ENCODE measurements at places on chromosomes 2 and 18. TPM values are rescaled to one million over a fixed set of nuclear protein-coding genes. Genes with fewer than 3 reads are reported as not detected.

The CHAC2 gene
- polyA plus RNA-seq, result 3.6 TPM

The FARSB gene
- polyA plus RNA-seq, result 36.8 TPM

The KCTD18 gene
- polyA plus RNA-seq, result 15.6 TPM

DNA sequence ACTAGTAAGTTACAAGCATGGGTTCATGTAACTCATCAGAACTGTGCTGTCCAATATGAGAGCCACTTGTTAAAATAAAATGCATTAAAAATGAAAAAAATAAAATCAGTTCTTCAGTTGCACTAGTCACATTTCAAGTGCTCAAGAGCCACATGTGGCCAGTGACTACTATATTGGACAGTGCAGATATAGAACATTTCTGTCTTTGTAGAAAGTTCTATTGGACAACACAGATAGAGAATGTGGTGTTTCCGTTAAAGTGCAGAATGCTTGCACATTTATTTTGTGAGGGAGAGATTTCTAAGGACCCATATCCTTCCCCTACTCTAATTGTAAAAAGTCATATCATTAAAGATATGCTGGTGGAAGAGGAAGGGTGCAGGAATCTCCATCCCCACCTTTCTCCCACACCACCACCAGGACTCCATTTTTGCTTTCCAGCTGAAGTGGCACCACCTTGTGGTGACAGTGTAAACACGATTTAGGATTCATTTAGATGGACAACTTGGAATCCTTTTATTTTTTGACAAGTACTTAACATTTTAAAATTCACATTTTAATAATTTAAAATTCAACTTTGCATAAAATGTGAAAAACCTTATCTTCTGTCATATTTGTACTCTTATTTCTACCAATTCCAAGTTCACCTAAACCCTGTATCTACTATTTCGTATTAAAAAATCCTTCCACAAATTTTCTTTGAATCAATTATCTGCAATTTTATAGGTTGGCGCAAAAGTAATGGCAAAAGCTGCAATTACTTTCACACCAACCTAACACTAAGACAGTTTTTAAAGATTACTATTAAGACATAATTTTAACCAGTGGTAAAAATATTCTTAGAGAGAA, 9.4 kb upstream of the CD302 start:
- no peak for DNase-seq

- DNase-seq, result no peak
Measured at GRCh38 chr2:233656443-233656842, 15.3 kb upstream of the UGT1A9 start.

- no peak for DNase-seq
Measured at GRCh38 chr2:37554155-37554510, 117.3 kb downstream of the CDC42EP3 start.

DNA sequence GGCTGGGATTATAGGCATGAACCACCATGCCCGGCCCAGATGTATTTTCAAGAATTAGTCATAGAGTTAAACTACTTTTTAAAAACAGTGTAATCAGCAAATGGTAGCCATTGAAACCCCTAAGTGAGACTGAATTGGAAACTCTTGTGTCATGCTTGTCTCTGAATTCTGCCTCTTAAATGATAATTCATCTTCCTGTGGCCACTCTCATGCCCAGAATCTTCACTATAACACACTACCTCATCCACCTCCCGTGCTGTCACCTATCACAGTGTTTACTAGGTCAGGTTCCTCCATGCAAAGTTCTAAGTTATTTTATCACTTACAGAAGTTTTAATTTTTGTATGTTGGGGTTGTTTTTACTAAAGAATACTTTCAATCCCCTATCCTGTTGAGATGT, 197.5 kb downstream of the PHLPP1 start:
- no peak for DNase-seq

DNA sequence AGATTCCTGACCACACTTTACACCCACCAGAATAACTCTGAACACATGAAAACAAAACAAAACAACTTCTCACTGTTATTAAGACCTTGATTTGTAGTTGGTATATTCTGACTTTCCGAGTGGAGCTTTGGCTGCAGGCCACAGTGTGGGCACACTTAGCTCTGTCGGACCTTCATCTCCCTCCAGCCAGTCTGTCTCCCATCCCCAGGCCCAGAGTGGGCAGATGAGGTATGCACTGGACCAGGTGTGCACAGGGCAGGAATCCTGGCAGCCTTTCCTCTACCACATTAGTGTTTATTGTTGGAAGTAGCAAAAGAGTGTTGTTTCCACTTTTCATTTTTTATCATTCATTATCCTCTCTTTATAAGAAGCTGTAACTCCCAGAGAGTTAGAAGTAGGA, 219.5 kb upstream of the TPO start:
- DNase-seq, result no peak

GRCh38 chr2:177143444-177143843, 69.2 kb upstream of the HNRNPA3 start:
- DNase-seq, result no peak

DNA sequence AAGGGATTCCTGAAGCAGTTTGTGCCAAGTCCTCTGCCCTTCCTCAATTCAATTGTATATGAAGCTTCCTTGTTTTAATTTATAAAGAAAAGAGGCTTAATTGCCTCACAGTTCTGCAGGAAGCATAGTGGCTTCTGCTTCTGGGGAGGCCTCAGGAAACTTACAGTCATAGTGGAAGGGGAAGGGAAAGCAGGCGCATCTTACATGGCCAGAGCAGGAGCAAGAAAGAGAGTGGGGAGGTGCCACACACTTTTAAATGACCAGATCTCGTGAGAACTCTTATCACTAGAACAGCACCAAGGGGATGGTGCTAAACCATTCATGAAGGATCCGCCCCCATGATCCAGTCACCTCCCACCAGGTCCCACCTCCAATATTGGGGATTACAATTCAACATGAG, 114.2 kb downstream of the SGPP2 start:
- no peak for DNase-seq

- DNase-seq, result no peak
Measured at GRCh38 chr2:168201584-168202116, 45.7 kb downstream of the STK39 start.

DNA sequence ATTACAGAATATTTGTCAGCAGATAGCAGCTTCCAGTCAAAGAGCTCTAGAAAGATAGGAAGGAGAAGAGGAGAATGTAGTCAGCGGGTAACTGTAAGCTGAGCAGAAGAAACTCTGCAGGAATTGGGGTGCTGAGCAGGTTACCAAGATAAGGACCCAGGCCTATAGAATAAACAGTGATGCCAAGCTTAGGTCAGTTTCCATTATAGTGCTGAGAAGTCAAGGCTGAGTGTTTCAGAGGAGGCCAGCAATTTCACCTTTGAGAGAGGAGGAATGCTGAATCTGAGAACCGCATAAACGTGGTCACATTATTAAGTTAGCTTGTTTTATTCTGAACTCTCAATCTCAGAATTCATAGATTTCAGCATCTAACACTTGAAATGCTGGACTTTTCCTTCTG, 13.9 kb downstream of the NAB1 start:
- no peak for DNase-seq

DNA sequence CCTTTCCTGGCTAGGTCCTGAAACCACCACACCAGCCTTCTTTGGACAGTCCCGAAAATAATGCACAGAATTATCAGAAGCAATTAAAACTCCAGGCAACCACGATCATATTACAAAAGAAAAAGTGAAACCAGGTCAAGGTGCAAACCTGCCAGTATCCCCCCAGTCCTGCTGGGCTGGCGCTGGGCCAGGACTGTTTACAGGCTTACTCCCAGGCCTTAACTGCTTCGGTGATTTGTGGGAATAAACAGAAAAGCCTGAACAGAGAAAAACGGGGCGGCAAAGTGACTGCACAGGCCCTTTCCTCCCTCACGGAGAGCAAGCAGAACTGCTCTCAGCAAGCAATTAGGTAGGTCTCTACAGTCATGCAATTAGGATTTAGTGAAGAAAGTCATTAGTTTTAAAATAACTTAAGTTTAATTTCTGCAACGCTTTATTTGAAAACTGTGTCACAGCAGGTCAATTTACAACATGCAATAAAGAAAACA, 1.3 kb downstream of the HDAC4 start:
- peak; percentile 73 for DNase-seq

DNA sequence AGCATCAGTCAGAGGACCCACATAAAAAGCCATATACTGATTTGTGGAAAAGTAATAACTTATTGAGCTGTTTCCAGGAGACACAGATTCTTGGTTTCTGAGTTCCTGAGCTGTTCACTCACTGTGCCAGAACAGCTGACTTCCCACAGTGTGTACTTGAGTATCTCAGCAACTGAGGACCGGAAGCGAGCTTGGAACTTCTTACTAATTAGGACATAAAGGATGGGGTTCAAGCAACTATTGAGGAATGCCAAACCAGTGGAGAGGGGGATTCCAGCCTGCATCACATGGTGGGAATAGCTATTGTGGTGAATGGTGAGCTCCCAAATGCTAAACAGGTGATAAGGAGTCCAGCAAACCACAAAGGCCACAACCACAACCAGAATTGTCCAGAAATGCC, 16.4 kb downstream of the EEF1B2 start:
- no peak for DNase-seq

DNA sequence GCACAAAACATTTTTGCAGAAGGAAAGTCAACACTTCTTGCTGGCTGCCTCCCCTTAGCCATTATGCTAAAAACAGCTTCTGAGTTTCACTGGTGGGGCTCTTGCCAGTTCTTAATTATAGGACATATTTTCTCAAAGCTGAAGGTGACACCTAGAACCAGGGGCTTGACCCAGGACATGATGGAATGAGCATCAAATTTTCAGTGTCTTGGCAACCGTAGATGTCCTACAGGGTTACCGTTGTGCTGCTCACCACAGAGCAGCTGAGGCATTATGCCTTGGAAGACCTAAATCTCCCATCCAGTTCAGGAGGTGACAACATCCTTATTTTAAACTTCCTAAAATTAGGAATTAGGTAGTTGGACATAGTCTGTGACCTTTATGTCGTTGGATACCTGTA, 46.7 kb downstream of the TMEM185B start:
- peak; percentile 45 for DNase-seq

- no peak for DNase-seq
Measured at GRCh38 chr2:120118471-120118870, 104.7 kb downstream of the TMEM185B start.
